ENCODE measurements at places on chromosomes 5 and 9.

DNA sequence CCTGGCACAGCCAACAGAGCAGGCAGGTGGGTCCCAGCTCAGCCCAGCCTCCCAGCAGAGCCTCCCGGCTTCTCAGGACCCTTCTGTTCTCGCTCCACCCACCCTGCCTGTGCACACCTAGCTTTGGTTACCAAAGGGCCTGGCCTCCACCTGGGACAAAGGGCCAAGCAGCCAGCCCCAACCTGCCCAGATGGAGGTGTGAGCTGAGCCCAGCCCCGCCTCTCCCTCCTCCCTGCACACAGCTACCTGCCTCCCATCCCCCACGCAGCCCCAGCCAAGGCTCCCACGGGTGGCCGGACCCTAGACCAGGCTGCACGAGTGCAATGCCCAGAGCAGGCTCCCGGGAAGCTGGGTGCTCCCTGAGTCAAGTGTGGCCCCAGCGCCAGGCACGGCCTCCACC, 5.6 kb downstream of the TPRN start:
- DNase-seq: no peak

DNA sequence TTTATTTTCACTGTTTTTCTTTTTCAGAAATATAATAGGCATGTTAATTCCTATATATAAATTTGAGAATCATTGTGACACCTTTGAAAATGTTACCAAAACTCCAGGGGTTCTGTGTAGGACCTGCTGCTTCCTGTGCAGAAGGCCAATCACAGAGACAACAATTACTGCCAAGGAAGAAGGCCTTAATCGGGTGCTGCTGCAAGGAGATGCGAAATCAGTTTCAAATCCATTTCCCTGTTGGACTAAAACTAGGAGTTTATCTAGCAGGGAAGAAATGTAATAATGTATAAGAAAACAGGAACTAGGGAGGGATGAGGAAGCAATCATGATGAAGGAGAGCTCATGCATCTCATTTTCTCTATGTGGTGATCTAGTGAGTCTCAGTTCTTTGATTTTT, 209.7 kb upstream of the NUDT12 start:
- no peak for DNase-seq

- no peak for DNase-seq
Measured at GRCh38 chr9:32350682-32351081, 33.8 kb upstream of the ACO1 start.

DNA sequence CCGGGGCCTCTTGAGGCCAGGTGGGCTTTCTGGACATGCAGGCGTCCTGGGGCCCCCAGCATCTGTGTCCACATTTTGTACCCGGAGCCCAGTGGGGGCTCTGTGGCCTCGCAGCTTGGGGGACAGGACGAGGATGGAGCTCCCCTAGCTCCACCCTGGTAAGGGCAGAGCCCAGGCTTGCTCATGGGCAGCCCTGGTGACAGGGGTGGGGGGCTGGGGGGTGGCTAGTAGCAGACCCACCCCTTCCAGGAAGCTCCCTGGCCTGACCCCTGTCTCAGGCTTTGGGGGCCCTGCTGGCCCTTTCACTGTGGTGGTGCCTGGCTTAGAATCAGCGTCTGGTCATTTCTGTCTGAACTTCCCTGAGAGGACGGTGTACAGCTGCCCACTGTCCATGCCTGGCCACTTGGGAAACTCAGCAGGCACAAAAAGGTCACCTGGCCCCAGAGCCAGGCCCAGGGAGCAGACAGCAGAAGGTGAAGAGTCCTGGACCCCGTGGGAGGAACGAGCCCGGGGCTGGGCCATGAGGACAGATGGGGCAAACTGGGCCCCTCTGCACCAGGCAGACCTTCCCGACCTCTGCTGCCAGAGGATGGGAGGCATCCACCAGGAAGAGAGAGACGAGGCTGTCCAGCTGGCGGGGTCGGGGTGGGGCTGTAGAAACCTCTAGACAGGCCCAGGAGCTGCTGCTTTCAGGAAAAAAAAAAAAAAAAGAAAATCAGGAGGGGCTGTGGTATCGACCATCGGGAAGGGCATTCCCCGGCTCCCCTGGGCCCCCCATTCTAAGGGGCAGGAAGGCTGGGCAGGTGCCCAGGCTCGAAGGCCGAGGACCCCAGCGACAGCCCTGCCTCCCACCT, 52.8 kb downstream of the EXD3 start:
- DNase-seq: no peak

DNA sequence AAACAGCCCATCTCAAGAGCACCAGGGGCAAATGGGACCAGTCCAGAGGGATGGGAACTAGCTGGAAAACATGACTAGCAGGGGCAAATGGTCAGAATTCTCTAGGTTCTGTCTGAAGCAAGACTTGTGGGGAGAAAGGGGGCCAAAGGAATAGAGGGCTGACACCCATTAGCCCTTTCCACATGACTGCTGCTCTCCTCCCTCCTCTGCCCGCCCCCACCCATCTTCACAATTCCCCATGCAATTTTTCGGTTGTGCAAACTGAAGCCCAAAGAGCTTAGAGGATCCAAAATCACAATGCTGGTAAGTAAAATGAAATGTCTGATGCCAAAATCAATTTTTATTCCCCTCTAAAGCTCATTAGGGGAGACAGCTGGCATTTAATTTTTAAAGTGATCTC, 207.1 kb downstream of the DCP2 start:
- DNase-seq: no peak

DNA sequence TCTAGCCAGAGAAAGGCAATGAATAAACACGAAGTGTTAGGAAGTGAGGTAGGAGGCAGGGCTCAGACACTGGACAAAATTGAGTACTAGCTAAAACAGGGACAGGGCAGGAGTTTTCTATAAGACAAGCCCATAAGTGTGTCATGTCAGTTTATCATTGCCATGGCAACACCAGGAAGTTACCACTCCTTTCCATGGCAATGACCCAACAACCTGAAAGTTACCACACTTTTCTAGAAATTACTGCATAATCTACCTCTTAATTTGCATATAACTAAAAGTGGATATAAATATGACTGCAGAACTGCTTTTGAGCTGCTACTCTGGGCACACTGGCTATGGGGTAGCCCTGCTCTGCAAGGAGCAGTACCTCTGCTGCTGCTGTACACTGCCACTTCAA, 442.5 kb upstream of the COX7C start:
- no peak for DNase-seq

DNA sequence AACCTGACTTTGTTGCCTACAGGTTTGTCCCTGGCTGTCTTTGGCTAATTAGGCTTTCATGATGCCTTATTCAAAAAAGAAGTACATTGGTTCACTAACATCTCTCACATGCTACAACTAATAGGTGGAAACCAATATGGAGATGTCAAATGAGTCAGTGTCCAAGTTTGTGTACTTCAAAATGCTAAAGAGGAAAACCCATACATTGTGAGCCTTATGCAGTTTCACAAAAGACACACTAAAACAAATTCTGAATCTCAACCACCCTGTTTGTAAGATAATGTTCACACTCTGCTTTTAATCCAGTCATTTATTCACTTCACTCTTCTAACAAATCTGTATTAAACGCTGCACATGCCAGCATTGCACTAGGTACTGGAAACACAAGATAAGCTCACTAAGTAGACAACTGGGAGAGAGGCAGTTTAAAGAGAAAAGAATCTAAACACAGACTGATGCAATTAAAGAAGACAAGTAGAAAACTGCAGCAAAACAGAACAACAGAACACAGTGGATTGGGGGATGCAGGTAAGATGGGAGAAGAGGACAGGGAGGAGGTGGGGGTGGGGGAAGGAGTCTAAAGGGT, 104.1 kb downstream of the DROSHA start:
- DNase-seq: no peak

DNA sequence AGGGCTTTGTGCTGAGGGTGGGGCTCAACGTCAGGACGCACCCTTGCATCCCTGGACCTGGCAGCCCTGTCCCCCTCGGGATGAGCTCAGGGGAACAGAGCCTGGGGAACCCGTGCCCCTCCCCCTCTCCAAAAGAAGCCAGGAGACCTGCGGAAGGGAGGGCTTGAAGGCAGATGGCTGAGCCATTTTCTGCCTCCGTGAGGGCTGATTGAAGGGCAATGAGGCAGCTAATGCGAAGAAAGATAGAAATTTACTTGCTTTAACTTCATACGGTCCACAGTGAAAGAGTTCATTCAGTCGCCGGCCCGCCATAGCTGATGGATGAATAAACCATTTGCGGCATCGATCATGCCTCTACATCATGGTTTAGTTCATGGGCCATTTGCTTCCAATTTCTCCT, 28.8 kb downstream of the ASS1 start:
- no peak for DNase-seq

- DNase-seq: no peak
Measured at GRCh38 chr5:135162661-135163265, 128.7 kb upstream of the PITX1 start.

GRCh38 chr5:107553117-107553555, 117.6 kb downstream of the EFNA5 start:
- no peak for DNase-seq

GRCh38 chr5:1875281-1875842, 7.4 kb downstream of the IRX4 start:
- DNase-seq: no peak

GRCh38 chr5:150412319-150413175, at the start of gene CD74:
Gene CD74 (minus strand): TSS chr5:150412910. CDS start chr5:150412749, 161 bp downstream.
- peak; percentile 78 for DNase-seq

GRCh38 chr9:131393622-131394463, at the start of gene PRRC2B:
Gene PRRC2B (plus strand): TSS chr9:131394086. CDS start chr9:131430145, 36,059 bp downstream.
- peak; percentile 77 for DNase-seq

GRCh38 chr5:69048230-69048629, 45.6 kb upstream of the SLC30A5 start:
- no peak for DNase-seq

DNA sequence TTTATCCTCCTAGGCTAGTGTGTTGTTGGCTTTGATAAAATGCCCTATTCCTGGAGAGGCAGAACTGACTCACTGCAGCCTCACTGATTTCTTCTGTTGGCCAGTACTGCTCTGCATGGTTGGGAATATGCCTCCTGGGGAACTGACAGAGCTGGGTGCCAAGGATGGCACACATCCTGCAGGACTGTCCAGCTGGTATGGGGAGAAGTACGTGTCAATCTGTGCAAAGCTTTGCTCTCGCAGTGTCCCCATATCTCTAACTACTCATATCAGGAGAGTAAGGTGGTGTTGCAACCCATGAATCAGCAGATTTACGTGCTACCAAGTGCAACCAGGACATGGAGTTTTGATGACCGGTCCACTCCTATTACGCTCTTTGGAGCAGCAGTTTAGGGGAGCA, 74.7 kb downstream of the TEK start:
- DNase-seq: no peak

GRCh38 chr5:43065387-43065947, 25.3 kb upstream of the ANXA2R start:
- no peak for DNase-seq

DNA sequence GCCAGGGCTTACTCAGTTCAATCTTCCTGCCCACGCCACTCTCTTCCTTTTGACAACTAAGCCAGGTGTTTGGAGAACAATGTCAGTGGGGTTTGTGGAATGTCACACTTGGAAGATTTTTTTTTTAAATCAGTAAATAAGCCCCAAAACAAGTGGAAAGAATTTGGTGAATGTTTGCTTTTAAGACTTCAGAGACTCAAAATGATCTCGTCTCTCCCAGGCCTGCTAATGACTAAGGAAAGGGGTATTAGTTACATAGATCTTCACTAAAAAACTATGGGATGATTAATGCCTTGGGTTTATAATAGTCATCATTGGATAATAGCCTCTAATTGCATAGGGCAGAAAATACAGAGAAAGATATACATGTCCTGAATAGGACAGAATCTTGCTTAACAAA, 166.4 kb downstream of the DMRT2 start:
- no peak for DNase-seq

GRCh38 chr9:98796364-98797101, at the start of gene ANKS6:
Gene ANKS6 (minus strand): TSS chr9:98796555. CDS start chr9:98796491, 64 bp downstream.
- peak; percentile 63 for DNase-seq

DNA sequence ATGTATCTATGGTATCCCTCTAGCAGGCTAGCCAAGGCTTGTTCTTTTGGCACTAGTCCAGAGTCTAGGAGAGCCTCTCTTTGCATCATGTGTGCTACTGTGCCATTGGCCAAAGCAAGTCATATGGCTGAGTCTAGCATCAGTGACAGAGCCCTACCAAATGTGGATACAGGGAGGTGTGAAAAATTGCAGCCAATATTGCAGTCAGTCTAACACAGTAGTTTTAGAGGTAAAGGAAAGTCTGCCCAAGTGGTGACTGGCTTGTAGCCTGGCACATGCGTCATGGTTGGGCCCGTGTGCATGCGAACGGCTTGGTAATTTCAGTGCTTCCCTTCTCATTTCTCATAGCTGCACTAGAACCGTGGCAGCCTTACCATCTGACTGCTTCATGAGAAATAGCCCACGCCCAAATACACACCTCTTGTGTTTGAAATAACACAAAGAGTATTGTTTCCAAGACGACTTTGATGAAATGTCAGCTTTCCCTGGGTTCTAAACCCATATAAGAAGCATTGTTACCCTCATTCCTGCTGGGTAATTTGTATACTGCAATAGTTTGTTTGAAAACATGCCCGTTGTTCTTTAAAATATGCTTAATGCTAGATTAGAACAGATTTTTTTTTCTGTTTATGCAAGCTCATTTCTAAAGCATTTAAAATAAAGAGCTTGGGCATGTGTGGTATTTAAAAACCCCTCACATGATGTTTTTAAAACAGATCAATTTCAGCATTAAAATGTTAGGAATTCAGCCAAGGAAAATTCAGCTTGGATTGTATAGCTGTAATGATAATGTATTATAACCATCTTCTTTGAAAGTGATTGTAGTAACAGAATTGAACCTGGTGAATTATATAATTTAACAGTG, 113.2 kb downstream of the TLE4 start:
- DNase-seq: no peak

DNA sequence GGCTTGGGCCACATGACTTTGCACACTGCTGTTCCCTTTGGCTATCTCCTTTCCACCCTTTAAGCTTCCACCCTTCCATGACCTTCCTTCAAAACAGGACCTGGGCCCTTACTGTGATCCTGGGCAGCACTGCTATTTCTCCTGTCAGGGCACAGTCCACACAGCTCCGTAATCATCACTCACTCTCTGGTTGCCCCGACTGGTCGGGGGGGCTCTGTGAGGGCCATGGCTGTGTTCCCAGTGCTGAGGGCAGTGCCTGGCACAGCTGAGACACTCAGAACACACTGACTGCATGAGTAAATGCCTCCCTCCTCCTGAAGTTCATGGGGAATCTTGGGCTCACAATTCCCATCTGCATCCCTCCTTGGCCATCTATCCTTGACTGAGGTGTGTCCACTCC, 12.2 kb downstream of the TRAF1 start:
- DNase-seq: no peak

GRCh38 chr9:110700953-110701352, 32.4 kb downstream of the MUSK start:
- no peak for DNase-seq

DNA sequence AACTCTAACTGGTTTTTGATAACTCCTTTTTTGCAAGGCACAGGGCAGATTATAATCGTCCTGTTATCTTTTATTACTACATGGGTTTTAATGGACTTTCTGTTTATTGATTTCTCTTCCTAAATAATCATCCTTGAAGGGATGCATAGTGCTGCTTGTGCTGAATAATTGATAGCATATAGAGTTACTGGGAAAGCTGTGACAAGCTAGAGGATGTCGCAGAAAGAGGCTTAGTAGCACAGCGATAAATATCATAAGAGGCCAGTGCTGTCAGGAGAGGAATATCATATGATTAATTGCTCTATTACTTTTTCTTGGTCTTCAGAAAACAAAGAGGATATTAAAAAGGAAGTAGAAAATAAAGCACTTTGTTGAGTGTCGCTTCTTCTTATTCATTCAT, 1007.1 kb upstream of the ACO1 start:
- no peak for DNase-seq

- DNase-seq: no peak
Measured at GRCh38 chr5:19270153-19270552, 717.8 kb downstream of the CDH18 start.
